Jurkat, Clone E6-1 (cell line): ENCODE measurements at places on chromosomes 5 and 9.

GRCh38 chr9:101184813-101185278 is 156.3 kb downstream of the PLPPR1 start:
- no peak for DNase-seq

GRCh38 chr5:95884511-95884910 is 62.0 kb upstream of the GLRX start:
- DNase-seq, result no peak

DNA sequence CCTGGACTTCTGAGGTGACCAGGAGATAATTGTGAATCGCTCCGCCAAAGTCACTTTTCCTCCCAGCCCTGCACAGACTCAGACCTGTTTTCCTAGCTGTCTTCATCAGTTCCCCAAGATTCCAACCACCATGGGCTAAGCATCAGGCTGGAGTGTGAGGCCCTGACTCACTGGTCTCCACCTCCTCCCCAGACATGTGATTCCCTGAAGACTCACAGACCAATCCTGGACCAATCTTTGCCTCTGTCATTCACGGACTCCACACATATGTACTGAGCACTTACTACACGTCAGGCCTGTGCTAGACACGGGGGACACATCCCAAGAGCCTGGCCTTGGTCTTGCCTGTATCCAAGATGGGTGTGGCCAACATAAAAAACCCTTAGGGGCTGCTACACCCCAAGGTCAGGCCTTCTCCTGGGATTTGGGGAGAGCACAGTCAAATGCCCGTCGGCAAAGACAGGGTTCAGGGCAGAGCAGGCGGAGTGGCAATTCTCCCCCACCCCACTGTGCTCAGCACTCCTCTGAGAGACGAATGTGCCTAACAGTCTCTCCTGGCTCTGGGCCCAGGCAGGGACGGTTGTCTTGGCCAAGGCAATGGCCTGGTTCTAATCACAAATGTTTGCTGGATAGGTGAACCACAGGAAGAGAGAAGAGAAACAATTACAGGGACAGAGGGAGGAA is 11.9 kb downstream of the EEIG1 start:
- no peak for DNase-seq

GRCh38 chr9:35758475-35759050 is 4.5 kb upstream of the MSMP start:
- no peak for DNase-seq

DNA sequence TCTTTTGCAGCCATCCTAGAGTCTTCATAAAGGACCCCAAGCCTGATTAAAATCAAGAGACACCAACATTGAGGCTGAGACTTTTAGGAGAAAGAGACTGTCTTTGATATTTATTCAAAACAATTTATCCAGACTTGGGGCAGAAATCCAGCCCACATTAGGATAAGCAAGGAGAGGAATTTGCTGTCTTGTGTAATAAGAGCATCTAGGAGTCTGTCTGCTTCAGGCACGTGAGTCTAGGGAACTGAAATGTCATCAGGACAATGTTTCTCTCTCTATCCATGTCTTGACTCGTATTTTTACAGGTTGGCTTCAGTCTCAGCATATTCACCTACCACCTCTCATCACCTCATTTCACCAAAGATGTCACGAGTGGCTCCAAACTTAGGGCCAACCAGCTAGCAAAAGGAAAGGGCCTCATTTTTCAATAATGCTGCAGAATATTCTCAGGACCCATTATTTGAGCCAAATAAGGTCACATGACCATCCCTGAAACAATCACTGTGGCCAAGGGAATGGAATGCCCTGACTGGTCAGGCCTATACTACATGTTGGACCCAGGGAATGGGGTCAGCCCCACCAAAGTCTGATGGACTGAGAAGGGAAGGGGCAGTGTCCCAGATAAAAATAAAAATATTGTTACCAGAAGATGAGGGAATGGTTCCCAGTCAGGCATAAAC is 70.3 kb upstream of the SAP30L start:
- no peak for DNase-seq

- DNase-seq, result no peak
Observed at GRCh38 chr9:4126184-4126865, 173.5 kb downstream of the GLIS3 start.

- no peak for DNase-seq
Observed at GRCh38 chr9:110036286-110036685, 171.7 kb downstream of the C9orf152 start.

- no peak for DNase-seq
Observed at GRCh38 chr5:123115020-123115419, 26.0 kb downstream of the PRDM6 start.

DNA sequence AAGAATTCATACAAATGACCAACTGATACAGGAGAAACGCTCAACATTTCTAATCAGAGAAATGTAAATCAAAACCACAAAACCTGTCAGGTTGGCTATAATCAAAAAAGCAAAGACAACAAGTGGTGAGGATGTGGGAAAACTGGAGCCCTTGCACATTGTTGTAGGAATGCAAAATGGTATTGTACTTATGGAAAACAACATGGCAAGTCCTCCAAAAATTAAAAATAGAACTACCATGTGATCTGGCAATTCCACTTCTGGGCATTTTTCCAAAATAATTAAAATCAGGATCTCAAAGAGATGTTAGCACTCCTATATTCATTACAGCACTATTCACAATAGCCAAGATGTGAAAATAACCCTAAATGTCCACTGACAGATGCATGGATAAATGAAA is 76.1 kb downstream of the FNIP1 start:
- no peak for DNase-seq

DNA sequence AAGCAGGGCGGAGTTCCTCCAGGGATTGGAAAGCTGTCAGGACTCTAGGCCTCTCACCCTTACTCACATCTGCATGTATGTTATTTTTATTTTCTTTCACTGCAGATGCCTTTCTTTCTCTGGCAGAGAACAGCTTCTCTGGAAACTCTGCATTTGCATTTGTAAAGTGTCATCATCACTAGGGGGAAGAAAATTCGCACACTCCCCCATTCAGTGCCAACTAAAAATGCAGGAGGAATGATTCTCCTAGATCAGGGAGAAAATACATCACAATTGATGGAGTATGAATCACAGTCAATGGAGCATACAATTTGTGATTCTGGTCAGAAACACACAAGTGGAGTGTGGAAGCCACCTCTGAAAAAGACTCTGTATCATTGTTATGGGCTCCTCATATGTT is 351.4 kb upstream of the FTMT start:
- no peak for DNase-seq

- DNase-seq, result no peak
Observed at GRCh38 chr5:152425083-152425482, 20.0 kb upstream of the NMUR2 start.

GRCh38 chr9:6893350-6894131 is 135.8 kb downstream of the KDM4C start:
- no peak for DNase-seq

DNA sequence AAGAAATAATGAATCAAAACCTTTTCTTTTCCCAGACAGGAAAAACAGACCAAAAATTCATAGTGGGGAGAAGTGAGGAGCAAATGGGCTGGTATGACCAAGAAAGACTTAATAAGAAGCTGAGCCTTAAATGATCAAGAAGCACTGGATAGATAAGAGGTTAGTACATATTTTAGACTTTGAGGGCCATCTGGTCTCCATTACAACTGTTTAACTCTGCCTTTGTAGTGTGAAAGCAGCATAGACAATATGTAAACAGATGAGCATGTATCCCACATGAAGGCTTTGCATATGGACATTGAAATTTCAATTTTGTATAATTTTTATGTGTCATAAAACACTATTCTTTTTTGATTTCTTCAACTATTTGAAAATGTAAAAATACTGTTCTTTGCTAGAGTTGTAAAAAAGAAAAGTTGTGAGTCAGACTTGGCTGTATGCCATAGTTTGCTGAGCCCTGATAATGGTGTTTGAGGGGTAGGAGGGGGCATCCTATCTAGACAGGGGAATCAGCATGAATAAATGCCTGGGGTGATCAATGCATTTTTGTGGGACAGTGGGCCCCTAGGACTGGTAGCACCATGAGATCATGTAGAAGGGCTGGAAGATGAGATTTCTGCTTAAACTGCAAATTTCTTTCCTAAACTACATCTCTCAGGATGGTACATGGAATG is 91.8 kb upstream of the GPR151 start:
- DNase-seq, result no peak

GRCh38 chr9:94915476-94916450 is 189.3 kb downstream of the AOPEP start:
- DNase-seq, result no peak

GRCh38 chr5:67591491-67591890 is 394.9 kb upstream of the CD180 start:
- no peak for DNase-seq

DNA sequence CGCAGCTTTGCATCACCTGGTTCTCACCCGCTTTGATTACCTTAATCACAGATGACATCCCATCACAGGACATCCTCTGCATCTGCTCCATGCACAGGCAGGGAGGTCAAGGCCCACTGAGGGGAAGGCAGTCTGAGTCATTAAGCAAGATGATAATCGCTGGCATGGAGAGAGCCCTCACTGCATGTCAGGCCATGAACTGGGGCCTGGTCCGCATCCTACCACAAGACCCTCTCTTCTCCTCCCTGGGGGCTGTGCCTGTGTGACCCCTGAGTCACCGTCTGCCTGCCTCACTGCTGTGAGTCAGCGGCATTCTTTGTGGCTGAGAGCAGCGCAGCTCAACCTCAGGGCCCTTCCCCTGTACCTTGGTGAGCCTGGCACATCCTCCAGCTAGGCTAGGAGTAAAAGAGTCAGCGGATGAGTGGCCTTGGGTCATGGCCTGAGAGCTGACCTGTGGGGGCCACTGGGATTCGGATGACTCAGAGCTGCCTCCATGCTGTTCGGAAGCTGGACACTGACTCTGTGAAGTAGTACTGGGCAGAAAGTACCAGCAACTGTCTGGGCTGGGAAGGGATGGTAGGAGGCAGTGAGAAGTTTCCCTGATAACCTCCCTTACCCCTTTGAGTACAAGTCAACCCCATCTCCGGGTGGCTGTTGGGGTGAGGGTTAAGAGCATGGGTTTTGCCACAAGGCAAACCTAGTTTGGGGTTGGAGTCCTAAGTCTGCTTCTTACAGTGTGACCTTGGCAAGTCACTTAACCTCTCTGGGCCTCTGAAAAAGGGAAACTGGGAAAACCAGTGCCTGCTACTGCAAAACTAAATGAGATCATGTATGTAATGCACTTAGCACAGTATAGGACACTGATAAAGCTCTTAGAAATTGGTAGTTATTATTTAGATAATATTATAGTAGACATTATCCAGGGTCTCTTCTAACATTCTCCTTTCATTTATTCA is 14.6 kb upstream of the ARSI start:
- DNase-seq, result no peak

GRCh38 chr9:96557921-96558320 is 61.7 kb downstream of the CDC14B start:
- no peak for DNase-seq

DNA sequence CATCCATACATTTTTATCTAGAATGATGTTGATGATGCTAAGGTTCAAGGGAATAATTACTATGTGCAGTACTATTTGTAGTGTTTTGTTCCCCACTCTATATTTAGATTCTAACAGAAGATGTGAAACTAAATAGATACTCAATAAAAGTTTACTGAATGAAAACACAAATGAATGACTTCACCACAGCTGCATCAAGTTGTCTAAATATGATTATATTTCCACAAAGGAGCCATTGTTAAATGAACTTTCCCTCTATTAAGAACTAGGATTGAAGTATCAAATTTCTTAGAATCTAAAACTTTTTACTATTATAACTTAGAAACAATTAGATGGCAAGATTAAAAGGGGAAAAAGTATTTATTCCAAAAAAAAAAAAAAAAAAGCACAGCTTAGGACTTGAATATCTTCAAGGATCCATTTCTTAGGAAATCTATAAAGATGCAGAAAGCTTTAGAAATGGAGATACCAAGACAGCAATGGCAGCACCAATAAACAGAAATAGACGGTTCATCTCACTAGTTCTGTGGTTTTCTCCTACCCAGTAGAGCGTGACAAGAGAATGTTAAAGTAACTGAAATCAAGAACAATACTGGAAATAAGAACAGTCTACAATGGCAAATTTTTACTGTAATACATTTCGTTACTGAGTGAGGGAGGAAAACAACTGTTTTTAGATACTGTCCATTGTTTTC is 347.6 kb downstream of the EBF1 start:
- DNase-seq, result no peak
